ENCODE measurements at places on chromosomes 6 and 20.

DNA sequence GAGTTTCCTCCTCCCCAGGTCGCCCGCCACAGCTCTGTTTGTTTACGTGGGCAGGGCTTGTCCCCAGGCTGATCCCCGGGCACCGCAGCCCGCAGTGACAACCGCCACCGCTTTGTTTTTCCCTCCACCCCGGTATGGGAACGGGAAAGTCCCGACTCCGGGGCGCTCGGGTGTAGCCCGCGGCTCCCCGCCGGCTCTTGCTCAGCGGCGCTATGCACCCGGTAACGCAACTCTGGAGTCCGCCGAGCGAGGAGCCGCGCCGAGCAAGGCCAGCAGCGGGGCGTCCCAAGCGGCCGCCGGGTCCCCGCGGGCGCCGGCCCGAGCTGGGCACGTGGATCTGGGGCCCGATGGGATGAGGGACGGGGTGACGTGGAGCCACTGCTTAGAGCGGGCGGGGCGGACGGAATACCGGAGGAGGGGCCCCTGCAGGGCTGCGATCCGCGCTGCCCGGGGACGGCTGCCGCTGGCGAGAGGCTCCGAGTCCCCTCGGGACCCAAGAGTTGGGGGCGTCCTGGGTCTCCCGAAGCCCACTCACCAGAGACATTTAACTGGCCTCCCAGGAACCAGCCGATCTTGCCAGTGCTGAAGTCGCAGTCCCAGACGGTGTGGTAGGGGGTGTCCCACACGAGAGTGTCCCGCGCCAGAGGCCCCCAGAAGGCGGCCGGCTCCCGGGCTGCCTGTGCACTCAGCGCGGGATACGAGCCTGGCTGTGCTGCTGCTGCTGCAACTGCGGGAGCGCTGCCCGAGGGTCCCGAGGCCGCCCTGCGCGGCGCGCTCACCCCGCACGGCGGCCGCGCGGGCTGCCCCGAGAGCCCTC, 497 bp downstream of the ACSS1 start:
- DNase-seq = peak; percentile 75

GRCh38 chr6:38739532-38739931, 24.4 kb downstream of the DNAH8 start:
- DNase-seq = no peak

DNA sequence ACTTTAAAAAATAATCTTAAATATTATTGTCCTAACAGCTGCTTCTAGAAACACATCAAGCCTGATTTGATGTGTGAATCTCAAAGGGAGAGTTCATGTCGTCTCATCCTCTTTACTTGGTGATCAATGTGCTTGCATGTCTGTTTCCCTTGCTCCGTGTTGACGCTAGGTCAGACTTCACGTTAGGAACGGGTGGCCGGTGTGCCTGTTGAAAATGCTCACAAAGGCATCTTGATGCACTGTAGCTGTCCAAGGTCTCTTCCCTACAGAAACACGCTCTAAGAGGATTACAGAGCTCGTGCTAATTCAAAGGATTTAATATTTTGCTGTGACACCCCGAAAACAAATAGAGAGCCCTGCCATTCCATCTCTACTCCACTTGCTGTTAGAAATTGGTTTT, 84.6 kb downstream of the ID4 start:
- DNase-seq = no peak

GRCh38 chr20:47508278-47508677, 6.6 kb downstream of the NCOA3 start:
- DNase-seq = no peak

DNA sequence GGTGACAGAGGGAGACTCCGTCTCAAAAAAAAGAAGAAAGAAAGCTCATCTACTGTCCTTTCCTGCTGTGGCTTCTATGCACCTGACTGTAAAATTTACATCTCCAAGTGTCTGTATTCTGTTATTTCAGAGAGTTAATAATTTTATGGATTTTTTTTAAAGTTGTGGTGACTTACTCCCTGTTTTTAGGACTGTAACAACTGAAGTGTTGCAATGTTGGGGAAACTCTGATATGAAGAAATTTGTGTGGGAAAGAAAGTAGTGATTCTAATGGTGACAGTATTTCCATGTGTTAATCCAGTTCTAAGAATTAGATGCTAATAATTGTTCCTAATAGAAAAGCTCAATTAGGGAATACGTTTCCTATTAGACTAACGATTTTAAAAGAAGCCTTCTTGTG, 27.4 kb downstream of the STX11 start:
- no peak for DNase-seq

DNA sequence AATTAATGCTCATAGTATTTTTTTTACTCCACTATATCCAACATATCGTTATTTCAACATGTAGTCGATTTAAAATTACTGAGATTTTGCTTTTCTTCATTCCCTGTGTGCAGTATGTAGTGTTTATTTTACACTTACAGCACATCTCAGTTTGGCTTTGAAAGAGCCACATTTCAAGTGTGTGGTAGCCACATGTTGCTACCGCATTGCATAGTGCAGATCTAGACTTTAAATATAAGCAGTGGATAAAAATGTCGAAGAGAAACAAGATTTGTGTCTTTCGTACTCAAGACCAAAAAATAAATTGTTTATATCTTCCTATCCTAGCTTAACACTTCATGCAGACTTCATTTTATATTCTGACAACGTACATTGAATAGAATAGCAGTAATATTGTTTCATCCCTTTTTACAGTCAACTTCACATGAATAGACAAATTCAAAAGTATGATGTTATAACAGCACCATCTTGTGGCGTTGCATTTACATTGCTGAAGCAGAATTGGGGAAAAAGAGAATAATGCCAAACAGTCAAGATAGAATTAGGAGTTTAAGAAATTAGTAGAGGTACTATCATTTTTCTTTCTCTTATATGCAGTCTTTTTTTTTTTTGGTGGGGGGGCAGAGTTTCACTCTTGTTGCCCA, 29.9 kb downstream of the FBXO5 start:
- no peak for DNase-seq

DNA sequence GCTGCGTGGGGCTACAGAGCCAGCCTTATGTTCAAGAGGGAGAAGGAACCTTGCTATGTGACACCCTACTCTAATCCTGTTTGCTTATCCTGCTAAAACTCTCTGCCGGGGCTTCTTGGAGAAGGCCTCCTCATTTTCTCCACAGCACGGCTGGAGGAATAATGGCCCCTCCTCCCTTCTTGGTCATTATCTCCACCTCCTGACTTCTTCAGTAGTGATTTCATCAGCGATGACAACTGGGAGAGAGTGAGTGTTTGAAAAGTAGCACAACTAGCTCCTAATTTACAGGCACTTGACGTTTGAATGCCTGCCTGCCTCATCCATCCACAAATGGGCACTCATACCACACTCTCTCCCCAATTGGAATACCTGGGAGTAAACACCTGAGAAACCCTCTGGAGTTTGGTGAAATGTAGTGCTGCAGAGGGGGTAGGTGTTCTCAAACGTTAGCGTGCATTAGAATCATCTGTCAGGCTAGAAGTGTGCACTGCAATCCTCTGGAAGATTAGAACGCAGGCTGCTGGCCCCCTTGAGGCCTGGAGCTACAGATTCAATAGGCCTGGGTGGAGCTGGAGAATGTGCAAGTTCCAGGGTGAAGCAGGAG, 148.5 kb downstream of the FOXC1 start:
- DNase-seq = no peak

- no peak for DNase-seq
Observed at GRCh38 chr6:41768545-41769308, 11.0 kb downstream of the FRS3 start.

GRCh38 chr20:11182720-11183119, 508.9 kb upstream of the JAG1 start:
- DNase-seq = no peak

- peak; percentile 39 for DNase-seq
Observed at GRCh38 chr20:46709459-46710152, at the start of gene SLC2A10. Gene SLC2A10 (plus strand): TSS chr20:46709649. CDS start chr20:46709737, 88 bp downstream.

DNA sequence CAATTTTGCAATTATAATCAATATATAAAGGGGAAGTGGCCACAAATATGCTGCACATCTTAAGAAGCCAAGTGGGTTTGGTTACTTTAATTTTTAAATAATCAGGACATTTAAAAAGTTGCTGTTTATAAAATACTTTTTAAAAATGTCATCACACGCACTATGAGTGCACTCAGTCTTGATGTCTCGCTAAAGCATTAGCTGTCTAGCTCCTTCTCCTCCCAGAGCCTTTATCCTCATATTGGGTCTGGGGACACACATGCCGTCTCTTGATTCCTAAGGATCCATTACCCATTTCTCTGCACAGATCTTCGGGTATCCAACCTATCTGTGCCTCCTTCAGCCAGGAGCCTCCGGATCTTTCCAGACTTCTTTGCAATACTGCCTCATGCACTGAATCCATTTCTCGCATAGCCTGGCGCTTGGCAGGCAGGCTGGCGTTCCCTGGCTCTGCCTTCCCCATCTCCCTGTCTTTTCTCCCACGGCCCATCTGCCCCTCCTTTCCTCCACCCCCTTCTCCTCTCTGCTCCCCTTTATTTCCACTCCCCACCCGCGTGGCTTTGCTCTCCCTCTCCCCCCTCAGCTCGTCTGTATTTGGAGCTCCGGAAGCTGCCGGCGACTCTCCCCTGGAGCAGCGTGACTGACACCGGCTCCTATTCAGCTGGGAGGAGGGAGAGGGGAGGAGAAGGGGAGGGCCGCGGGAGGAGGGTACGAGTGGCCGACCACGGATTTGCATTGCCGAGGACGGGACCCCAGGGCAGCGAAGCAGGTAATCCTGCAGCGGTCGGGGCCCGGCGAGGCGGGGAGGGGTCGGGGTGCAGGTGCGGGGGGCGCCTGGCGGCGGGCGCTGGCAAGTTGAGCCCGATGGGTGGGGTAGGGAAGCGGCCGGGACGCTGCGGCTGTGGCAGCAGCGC, at the start of gene CAP2:
CAP2 (plus strand) TSS at position 618 of the 914 bp plus-strand sequence. CDS start 27,961 bp downstream, outside the sequence.
- DNase-seq = peak; percentile 63

DNA sequence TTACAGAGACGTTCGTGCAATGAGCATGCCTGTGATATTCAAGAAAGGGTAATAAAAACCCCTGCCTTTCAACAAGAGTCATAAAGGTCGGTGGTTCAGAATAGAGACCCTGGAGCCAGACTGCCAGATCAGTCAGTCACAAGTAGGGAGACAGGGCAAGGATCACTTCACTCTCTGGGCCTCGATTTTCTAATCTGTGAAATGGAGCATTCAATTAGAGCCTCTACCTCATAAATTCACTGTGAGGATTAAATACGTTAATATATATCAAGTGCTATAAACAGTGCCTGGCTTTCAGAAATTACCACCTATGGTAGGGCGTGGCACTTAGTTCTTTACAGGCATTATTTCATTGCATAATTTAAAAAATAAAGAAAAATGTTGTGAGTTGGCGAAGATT, 43.7 kb upstream of the EYA2 start:
- no peak for DNase-seq

GRCh38 chr6:116547358-116547757, 1.9 kb upstream of the TRAPPC3L start:
- DNase-seq = no peak

DNA sequence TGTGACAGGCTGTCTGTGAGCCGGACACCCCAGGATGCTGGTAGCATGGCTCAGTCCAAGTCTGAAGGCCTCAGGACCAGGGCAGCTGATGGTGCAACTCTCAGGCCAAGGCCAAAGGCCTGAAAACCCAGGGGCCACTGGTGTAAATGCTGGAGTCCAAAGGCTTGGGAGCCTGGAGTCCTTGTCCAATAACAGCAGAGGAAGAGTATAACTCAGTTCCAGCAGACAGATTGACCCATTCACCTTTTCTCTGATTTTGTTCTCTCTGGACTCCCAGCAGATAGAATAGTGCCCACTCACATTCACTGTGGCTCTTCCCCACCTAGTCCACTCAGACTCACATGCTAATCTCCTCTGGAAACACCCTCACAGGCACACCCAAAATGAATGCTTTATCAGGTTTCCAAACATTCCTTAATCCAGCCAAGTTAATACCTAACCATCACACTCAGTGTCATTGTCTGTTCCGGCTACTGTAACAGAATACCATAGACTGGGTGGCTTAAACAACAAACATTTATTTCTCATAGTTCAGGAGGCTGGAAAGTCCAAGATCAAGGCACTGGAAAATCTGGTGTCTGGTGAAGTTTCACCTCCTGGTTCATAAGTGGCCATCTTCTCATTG, 5.0 kb upstream of the TRAF3IP2 start:
- no peak for DNase-seq

DNA sequence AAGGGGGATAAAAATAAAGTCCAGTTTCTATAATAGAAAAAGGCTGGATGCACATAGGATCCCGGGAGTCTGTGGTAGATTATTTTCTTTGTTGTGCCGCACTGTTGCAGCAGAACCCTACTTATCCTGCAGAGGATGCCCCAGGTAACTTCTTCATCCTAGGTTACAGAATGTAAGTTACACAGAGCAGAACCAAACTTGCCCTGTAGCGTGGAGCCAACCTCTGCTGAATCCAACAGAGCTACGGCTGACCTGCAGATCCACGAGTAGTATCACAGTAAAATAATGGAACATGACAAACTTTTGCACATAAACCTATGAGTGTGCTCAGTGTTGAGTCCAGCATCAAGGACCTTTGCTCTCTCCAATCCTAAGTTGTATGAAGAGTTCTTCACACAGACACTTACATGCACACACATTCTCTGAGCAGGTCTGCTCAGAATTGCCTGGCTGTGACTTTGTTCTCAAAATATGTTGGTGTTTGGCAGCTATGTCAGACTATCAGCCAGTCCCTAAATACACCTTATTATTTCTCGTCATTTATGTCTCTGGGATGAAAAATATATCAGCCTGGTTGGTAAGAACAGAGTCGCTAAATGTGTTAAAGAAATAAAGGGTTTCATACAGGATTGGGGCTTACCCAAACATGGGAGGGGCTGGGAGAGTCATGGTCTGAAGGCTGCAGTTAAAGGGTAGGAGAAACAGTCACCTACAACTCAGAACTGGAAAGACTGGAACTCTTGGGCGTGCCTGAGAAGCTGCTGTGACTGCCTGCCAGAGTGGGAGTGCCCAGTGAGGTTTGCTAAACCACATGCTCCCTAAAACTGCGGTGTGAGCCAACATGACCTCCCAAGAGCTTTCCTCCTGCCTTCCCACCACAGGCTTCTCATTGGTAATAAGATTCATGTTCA, 165.1 kb upstream of the SLC24A3 start:
- no peak for DNase-seq
